Fibroblast of lung (primary cell): ENCODE measurements at places on chromosomes 5 and 9. TPM values are rescaled to one million over a fixed set of nuclear protein-coding genes. Genes with fewer than 3 reads are reported as not detected.

The ARL14EPL gene
- not detected in 2 replicates for total RNA-seq

The DMRTA1 gene
- 0.26 and 0.83 TPM in 2 replicates for total RNA-seq

DNA sequence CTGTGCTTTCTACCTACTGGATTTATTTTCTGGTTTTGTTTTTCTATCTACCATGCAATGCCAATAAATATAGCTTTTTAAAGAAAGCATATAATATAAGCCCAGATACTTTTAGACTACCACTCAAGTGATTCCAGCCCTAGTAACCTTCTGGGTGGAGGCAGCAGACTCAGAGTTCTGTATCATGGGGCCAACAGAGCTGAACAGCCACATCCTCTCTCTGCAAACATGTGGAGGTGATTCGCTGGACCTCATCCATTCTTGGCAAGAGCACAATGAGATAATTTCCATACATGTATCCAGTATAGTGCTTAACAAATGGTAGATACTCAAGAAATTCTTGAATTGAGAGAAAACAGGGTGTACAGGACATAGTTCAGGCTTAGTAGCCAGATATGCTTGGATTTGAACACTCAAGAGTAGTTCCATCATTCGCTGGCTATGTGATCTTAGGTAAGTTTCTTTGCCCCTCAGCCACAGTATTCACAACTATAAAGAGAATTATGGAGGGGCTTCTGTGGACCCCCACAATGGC, 124.5 kb downstream of the ASTN2 start:
- H3K4me1 ChIP-seq = no peaks in the 10 kb centered on the region
- H3K27me3 ChIP-seq = no peaks in the 10 kb centered on the region
- H3K36me3 ChIP-seq = no peaks in the 10 kb centered on the region
- no peak for DNase-seq
- H3K27ac ChIP-seq = no peak overlapping the region
- H3K4me3 ChIP-seq = no peak overlapping the region

GRCh38 chr9:36548454-36548853, 24.2 kb upstream of the MELK start:
- no peaks in the 10 kb centered on the region for H3K36me3 ChIP-seq
- H3K27me3 ChIP-seq = peaks cover 3% of the 10 kb centered on the region

DNA sequence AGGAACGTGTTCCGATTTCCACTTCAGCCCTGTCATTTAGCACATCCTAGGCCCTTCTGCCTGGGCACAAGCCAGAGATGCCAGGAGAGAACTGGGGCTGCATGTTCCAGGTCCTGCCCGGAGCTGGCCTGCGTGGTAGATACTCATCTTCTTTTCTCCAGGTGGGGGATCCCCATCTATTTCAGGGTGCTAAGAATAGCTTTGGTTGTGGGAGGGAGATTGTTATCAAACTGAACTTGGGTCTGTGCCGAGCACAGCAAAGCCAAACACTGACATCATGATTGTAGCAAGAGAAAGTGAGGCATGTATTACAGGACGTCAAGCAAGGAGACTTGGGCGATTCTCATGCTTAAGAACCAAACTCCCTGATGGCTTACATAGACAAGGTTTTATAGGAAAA, 18.2 kb downstream of the C9orf153 start:
- peaks cover 3% of the 10 kb centered on the region for H3K4me1 ChIP-seq
- no peak for DNase-seq
- H3K27me3 ChIP-seq = no peaks in the 10 kb centered on the region
- no peaks in the 10 kb centered on the region for H3K36me3 ChIP-seq
- no peak overlapping the region for H3K4me3 ChIP-seq

DNA sequence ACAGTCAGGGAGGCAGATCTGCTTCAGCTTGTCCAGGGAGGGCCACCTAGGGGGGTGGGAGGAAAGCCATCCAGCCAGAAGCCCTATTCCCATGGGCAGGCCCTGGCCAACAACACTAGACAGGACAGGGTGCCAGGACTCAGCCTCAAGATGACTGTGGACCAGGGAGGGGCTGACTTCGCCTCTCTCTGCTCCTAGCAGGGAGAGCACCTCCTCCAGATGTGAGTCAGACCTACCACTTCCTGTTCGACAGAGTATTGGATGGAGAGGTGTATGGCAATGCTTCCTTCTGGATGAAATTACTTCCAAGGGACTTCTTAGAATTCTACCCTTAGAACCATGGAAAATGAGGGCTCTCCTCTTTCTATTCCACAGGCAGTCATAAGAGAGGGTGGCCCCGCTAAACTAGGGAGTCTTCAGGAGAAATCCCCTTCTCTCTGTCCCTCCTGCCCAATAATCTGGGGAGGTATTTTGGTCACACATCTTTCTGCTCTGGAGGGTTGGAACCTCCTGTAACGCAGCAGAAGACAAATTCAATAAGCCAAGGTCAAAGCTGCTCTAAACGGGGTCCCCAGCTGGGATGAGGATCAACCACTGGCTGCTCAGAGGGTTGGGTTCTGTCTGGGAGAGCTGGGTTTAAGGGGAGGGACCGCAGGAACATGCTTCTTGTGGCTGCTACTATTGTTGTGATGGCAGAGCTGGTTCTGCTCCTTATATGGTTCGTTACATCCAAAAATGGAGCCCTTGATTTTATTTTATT, 23.2 kb upstream of the RCL1 start:
- DNase-seq = no peak
- H3K4me1 ChIP-seq = peaks cover 2% of the 10 kb centered on the region
- H3K36me3 ChIP-seq = no peaks in the 10 kb centered on the region
- H3K4me3 ChIP-seq = no peak overlapping the region
- H3K27me3 ChIP-seq = no peaks in the 10 kb centered on the region
- H3K27ac ChIP-seq = no peak overlapping the region

GRCh38 chr9:133879615-133880014, 112.5 kb downstream of the VAV2 start:
- no peaks in the 10 kb centered on the region for H3K4me1 ChIP-seq
- no peak overlapping the region for H3K4me3 ChIP-seq
- H3K36me3 ChIP-seq = no peaks in the 10 kb centered on the region
- no peak for DNase-seq
- H3K27me3 ChIP-seq = no peaks in the 10 kb centered on the region

GRCh38 chr5:87899721-87900131, 368.9 kb downstream of the TMEM161B start:
- DNase-seq = peak; percentile 5
- H3K36me3 ChIP-seq = no peaks in the 10 kb centered on the region
- H3K4me1 ChIP-seq = no peaks in the 10 kb centered on the region
- H3K27me3 ChIP-seq = no peaks in the 10 kb centered on the region
- no peak overlapping the region for H3K27ac ChIP-seq

- no peak overlapping the region for H3K27ac ChIP-seq
- H3K36me3 ChIP-seq = peaks cover 25% of the 10 kb centered on the region
- peak; percentile 47 for DNase-seq
- H3K4me1 ChIP-seq = peaks cover 20% of the 10 kb centered on the region
Observed at GRCh38 chr5:150544611-150545219, 36.8 kb downstream of the NDST1 start.

DNA sequence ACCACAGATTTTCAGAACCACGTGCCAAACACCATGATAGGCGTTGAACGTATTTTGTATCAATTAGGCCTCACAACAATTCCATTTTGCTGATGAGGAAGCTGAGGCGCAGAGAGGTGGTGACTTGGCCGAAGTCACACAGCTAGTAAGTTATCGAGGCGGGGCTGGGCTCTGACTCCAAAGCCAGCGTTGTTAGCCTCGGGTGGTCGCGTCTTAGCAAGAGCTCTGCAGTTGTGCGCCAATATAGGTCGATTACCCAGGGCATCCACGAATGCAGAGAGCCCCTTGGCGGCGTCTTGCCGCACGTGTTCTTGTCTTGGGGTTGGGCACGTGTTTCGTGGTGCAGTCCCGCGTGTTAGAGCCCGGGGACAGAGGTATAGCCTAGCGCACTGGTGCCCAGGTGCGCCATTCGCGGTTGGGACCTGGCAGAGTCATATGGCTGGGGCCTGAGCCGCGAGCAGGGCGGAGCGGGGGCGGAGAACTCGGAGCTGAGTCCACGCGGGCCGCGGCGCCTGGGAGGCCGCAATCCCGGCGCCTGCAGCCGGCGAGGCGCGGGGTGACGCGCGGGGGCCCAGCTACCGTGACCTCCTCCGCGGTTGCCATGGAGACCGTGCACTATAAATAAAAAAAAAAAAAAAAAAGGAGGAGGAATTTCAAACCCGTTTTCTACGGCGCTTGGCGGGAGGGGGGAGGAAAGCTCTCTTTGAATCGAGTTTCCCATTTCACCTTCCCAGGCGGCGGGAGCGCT, 62.3 kb downstream of the CXXC5 start:
- H3K27me3 ChIP-seq = peaks cover 21% of the 10 kb centered on the region
- no peak overlapping the region for H3K27ac ChIP-seq

GRCh38 chr5:122354293-122354692, 42.3 kb downstream of the SNCAIP start:
- H3K27me3 ChIP-seq = no peaks in the 10 kb centered on the region
- no peak for DNase-seq
- H3K36me3 ChIP-seq = no peaks in the 10 kb centered on the region
- H3K4me1 ChIP-seq = no peaks in the 10 kb centered on the region

DNA sequence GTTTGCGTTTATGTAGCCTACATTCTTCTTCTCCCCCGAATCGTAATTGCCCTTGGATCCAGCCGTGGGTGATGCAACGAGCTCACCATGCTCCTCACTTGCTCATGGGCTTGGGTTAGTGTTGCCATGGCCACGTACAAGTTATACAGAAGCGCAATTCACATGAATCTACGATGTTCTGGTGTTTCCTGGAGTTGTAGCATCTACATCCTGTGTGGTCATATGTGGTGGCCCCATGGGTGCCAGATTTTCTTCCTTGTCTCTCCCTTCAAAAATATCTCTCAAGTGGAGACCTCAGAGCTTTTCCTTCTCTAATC, 115.3 kb downstream of the TLE4 start:
- H3K27ac ChIP-seq = peak overlapping the region; percentile 75
- H3K36me3 ChIP-seq = peaks cover 1% of the 10 kb centered on the region
- H3K4me3 ChIP-seq = no peak overlapping the region
- H3K27me3 ChIP-seq = no peaks in the 10 kb centered on the region
- peaks cover 12% of the 10 kb centered on the region for H3K4me1 ChIP-seq

GRCh38 chr5:116273448-116274242, 188.8 kb downstream of the COMMD10 start:
- H3K36me3 ChIP-seq = no peaks in the 10 kb centered on the region
- H3K27ac ChIP-seq = no peak overlapping the region

DNA sequence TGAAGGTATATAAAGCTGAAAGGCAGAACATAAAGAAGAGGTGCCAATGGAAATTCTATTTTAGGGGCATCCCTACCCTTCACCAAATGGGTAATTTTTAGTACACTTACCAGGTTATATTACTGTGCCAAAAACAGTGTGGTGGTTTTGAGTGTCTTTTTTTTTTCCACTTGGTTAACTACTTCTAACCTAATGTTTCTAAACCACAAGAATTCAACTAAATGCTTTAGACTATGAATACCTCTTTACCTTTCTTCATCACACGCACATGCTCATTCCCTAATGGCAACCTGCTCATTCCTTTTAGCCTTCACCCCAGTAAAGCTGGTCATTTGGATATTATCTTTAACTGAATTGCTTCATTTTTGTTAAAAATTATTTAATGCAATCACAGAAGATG, 215.6 kb downstream of the PIK3R1 start:
- DNase-seq = peak; percentile 79
- H3K4me1 ChIP-seq = no peaks in the 10 kb centered on the region
- no peak overlapping the region for H3K4me3 ChIP-seq
- no peaks in the 10 kb centered on the region for H3K36me3 ChIP-seq
- H3K27ac ChIP-seq = no peak overlapping the region
- no peaks in the 10 kb centered on the region for H3K27me3 ChIP-seq

GRCh38 chr9:112861638-112862555, 28.8 kb downstream of the SLC46A2 start:
- no peaks in the 10 kb centered on the region for H3K36me3 ChIP-seq
- H3K4me3 ChIP-seq = no peak overlapping the region
- peak; percentile 39 for DNase-seq
- H3K27ac ChIP-seq = no peak overlapping the region
- H3K4me1 ChIP-seq = peaks cover 7% of the 10 kb centered on the region
- no peaks in the 10 kb centered on the region for H3K27me3 ChIP-seq

DNA sequence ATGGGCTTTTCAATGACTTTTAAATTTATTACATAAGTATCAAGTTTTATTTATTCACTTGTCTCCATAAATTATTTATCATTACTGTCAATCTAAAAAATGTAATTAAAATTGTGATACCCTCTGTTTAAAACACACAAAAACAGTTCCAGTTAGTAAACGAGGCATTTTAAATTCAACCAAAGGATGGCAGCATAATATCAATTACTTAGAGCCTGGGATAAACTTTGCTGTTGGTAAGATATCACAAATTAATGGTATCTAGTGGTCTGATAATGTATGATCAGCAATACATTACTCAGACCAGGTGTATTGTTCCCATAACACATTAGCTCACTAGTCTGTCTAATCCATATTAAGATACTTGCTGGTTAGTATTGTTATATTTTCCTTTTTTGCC, 9.6 kb upstream of the IFNE start:
- no peak overlapping the region for H3K27ac ChIP-seq
- no peaks in the 10 kb centered on the region for H3K4me1 ChIP-seq
- peak; percentile 41 for DNase-seq
- H3K4me3 ChIP-seq = no peak overlapping the region
- no peaks in the 10 kb centered on the region for H3K27me3 ChIP-seq

GRCh38 chr5:4700069-4700468, 440.1 kb upstream of the ADAMTS16 start:
- no peaks in the 10 kb centered on the region for H3K27me3 ChIP-seq
- no peaks in the 10 kb centered on the region for H3K4me1 ChIP-seq
- no peak overlapping the region for H3K4me3 ChIP-seq
- H3K27ac ChIP-seq = no peak overlapping the region
